ENCODE measurements at places on chromosomes 11 and 22.
A peak's percentile ranks its signal among the peaks of the same experiment; 100 is the strongest.

DNA sequence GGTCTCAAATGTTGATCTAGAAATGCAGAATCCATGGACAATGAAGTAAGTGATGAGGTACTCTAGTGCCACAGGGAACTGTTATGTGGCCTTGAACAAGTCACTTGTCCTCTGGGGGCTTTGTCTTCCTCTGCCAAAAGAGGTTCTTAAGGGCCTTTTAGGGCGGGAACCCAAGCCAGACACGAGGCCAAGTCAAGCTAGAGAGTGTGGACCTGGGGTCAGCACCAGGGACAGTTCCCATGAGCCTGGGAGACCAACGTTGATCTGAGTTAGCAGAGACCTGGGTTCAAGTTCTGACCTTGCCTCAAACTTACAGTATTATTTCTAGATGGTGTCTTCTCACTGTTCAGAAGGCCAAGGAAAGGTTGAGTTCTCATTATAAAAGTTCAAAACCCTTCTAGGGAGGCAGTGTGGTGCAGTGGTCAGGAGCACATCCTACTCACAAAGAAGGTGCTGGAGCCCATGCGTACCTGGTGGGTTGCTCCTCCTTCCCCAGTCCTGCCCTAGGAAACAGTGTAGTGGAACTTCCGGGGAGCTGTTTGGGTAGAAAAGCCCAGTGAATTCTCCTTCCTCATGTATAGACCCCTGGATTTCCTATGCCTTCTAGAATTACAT, 121.5 kb downstream of the CHST1 start:
- DNase-seq, result no peak

- no peak for DNase-seq
Measured at GRCh38 chr22:39530692-39531331, 1.7 kb downstream of the RPS19BP1 start.

GRCh38 chr11:74008373-74009229, at the start of gene UCP3:
Gene UCP3, minus strand, starts transcription at chr11:74009085. Its CDS starts 2,043 bp downstream, at chr11:74007042.
- DNase-seq, result peak; percentile 22

- no peak for DNase-seq
Measured at GRCh38 chr11:7449211-7449840, 36.0 kb upstream of the OLFML1 start.

GRCh38 chr11:101346591-101346990, 217.0 kb upstream of the PGR start:
- no peak for DNase-seq

DNA sequence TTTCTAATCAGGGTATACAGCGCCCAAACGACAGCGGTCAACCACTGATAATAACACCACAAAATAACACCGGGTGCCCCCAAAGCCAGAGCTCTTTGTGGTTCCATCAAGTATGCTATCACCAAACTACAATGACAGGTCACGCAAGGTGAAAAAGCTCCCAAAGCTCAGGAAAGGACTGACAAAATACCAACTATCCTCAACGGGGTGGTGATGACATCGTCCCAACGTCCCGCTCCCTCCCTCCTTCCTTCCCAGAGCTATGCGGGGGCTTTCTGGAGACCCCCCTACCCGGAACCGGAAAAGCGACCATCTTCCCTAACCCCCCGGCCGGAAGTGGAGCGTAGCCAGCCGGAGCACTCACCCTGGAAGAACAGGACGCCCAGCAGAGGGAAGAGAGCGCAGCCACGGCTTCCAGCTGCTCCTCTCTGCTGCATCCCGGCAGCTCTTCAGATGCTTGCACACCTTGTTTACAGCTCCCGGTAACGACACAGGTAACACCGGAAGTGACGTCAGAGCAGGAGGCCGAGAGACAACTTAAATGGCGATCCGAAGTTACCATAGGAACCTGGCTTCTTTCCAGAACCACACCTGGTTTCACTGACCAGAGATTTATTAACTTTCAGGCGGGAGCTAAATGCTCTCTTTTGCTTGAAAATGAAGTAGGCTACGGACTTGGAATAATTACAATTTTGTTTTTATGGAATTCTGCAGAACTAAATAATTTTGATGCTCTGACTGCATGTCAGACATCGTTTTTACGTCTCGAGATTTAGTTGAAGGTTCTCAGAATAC, at the start of gene MPZL3:
Gene MPZL3 (minus strand): TSS at position 508 of the 795 bp plus-strand sequence. CDS start 71 bp downstream, at position 437.
- peak; percentile 99 for DNase-seq

DNA sequence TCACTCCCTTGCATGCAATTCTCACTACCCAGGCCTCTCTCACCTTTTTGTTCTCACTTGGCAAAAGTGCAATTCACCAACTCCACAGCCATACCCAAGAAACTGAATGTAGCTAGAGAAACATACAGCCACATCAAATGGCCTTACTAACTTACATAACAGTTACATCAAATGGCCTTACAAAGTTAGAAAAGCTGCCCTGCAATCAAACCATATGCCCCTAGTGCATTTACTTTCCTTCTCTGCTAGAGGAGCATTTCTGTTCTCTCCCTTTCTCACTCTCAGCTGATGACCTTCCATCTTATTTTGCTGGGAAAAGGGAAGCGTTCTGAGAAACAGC, 10.3 kb downstream of the PRCP start:
- no peak for DNase-seq

DNA sequence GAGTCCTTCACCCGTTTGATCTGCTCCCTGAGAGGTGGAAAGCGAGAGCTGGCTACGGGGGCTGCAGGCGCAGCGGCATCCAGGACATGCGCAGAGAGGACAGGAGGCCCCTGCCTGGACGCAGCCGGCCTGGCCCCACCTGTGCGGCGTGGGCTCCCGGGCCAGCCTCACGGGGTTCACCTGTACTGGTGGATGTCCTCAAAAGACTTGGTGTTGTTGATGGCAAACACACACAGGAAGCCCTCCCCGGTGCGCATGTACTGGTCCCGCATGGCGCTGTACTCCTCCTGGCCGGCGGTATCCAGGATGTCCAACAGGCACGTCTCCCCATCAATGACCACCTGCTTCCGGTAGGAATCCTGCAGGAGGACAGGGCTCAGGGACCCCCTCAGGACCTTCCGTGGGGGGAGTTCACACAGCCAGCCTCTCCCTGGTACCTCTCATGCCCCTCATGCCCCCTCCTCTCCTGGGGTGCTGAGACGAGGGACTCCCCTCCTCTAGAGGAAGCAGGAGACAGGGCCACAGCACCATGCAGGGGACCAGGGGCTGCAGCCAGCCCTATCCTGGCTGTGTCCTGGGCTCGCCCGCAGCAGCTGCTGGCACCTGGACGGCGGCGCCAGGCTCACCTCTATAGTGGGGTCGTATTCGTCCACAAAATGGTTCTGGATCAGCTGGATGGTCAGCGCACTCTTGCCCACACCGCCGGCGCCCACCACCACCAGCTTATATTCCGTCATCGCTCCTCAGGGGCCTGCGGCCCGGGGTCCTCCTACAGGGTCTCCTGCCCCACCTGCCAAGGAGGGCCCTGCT, 1.6 kb downstream of the HRAS start:
- DNase-seq, result no peak

DNA sequence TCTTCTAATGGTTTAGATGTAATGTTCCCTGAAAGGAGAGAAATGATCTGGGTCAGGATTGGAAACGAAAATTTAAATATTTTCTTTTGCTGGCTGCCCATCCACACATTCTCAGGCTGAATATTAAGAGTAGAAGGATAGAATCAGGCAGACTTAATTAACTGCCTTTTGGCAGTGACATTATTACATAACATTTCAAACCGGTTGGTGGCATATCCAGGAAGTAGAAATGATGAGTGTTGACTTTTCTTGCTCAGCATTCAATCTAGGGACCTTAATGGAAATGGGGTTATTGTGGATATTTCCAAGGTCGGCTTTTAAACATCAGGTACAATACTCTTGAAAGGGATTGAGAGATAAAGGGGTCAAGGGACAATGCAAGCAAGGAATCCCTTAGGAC, 677.4 kb upstream of the ARHGAP42 start:
- DNase-seq, result no peak

DNA sequence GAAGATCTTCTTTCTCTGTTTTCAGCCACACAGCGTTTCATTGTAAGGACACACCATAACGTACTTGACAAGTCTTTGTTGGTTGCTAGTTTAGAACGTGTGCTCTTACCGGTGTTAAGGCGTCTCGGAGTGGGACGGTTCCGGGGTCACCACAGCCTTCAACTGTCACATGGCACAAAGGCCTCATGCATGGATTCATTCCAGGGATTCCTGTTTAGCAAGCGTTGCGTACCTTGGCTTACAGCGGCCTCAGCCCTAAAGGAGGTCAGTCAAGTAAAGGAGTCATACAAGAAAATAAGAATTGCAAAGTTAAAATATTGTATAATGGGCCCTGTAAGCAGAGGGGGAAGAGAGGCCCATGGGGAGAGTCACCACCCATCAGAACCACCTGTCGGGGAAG, 2.2 kb upstream of the SCGB1A1 start:
- DNase-seq, result no peak

DNA sequence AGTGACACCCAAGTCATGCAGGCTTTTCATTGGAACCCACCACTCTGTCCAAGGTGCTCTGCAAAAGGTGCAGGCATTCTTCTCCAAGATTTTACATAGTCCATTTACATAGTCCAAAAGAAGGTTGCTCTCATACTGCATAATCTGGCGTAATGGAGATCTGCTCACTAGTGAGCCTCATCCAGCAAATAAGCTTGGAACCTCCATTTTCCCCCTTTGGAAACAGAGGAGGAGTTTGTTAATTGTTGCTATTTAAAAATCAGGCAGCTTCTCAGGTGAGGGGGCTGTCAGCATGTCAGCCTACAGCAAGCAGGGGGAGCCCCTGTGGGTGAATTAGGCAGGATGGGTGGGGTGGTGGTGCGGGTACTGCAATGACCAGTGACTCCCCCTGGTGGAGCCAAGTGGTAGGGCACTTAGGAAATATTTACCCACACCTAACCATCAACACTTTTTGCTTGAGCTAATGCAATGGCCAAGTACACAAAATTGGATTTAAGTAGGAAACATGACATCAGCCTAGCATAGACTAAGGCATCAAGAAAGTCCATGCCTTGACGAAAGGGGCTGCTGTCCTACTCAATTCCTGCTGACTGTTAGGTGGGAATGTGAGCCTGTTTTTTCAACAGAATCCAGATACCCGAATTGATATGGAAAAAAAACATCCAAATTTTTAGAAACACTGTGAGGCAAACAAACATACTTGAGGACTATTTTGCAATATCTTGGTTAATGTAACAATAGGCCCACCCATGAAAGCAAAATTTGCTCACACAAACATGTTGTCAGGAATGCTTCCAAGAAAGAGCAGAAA, 64.5 kb downstream of the AMBRA1 start:
- peak; percentile 63 for DNase-seq

DNA sequence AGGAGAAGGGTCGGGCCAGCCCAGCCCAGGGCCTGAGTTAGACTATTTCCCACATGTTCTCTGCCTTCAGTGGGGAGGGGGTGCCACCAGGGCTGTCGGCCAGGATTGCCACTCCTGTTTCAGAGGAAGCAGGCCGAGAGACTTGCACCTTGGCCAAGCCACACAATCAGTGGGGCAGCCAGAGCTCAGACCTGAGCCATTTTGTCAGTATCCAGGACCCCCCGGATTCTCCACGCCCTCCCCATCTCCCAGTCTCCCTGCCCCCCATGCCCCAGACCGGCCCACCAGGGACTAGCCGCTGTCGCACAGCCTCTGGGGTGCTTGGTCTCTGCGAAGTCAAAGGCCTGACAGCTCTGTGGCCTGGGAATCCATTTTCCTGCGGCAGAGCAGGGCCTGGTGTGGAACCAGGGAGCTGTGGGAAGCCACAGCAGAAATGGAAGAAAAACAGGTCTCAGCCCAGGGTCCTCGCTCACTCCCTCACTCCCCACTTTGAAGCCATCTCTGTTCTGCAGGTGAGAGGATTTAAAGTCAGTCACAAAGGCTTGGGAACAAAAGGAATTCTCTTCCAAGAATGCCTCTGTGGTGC, 25.5 kb upstream of the MGAT3 start:
- no peak for DNase-seq

- no peak for DNase-seq
Measured at GRCh38 chr11:45500451-45500850, 165.0 kb downstream of the CHST1 start.

GRCh38 chr22:46934746-46935491, 172.5 kb downstream of the TBC1D22A start:
- no peak for DNase-seq

- peak; percentile 12 for DNase-seq
Measured at GRCh38 chr11:61890529-61891330, 615 bp downstream of the FADS3 start.

- no peak for DNase-seq
Measured at GRCh38 chr11:6871278-6871677, 5.1 kb upstream of the OR10A4 start.

- no peak for DNase-seq
Measured at GRCh38 chr22:25509374-25509791, 55.1 kb upstream of the GRK3 start.

GRCh38 chr22:22343581-22344296, 99.2 kb downstream of the VPREB1 start:
- no peak for DNase-seq

DNA sequence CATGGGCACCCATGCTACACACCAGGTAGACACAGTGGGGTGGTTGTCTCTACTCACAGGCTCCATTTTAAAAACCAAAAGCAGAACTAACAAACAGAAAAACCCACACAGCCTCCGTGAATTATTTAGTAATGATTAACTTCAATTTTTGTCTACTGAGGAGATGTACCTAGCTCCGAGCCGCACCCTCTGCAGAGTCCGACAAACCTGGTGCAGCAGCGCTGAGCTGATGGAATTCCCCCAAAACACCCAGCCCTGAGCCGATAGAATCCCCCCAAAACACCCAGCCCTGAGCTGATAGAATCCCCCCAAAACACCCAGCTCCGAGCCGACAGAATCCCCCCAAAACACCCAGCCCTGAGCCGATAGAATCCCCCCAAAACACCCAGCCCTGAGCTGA, 927.0 kb downstream of the BRD1 start:
- no peak for DNase-seq

GRCh38 chr11:65421794-65422632, 585 bp upstream of the NEAT1 start:
- peak; percentile 84 for DNase-seq

GRCh38 chr22:16808744-16809143, 16.5 kb downstream of the XKR3 start:
- no peak for DNase-seq

- DNase-seq, result no peak
Measured at GRCh38 chr11:43135966-43136534, 175.7 kb upstream of the API5 start.

DNA sequence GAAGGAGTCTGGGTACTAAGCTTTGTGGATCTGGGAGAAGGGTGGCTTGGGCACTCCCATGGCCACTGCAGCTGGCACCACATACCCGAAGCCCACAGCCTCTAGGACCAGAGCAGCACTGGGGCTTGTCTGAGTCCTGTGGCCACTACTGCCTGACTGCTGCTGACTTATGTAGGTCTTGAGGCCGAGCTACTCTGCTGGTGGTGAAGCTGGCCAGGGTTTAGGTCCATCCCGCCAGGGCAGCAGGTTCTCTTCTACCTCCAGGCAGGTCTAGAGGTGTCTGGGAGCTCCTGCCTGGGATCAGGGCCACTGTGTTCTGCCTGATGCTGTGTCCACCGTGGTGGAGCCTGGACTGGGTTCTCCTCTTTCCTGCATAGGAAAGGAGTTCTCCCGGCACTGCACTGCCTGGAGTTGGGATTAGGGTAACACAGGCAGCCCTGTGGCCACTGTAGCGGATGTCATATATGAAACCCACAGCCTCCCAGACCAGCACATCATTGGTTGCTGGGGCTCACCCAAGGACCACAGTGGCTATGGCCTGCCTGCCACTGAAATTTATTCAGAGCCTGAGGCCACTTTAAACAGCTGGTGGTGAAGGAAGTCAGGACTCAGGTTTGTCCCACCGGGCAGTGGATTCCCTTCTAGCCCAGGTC, 109.8 kb upstream of the SERPIND1 start:
- no peak for DNase-seq

All from NCI-H1092 treated with DMSO at 0.1 percent for 48 hours (cell line).